ENCODE measurements at places on chromosomes 5 and 9.

DNA sequence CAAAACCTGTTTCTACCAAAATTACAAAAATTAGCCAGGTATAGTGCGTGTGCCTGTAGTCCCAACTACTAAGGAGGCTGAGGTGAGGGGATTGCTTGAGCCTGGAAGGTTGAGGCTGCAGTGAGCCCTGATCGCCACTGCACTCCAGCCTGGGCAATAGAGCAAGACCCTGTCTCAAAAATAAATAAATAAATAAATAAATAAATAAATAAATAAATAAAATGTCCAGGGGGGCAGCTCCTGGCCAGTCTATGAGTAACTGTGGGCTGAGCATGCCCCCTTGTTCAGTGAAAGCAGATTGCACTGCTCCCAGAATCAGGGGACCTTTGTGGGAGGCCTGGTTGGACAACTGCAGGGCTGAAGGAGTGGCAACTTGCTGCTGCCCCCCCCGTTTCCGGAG, 62.7 kb downstream of the PDE6A start:
- no peak for DNase-seq

DNA sequence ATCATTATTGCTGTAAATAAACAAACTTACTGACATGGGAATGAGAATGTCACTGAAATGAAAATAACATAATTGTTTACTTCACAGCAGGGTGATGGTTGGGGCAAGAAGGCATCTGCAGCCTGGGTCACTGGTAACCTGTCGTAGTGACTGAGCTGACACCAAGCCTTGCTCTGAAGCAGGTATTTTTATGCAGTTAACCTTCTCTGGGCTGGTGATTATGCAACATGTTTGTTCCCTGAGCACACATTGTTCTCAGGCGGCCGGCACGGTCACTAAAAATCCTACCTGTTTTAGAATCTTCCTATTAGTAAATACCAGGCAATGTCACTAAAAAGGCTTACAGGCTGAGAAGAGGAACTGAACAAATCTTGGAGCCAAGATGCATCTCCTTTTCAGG, 157.7 kb upstream of the NR3C1 start:
- DNase-seq: no peak

DNA sequence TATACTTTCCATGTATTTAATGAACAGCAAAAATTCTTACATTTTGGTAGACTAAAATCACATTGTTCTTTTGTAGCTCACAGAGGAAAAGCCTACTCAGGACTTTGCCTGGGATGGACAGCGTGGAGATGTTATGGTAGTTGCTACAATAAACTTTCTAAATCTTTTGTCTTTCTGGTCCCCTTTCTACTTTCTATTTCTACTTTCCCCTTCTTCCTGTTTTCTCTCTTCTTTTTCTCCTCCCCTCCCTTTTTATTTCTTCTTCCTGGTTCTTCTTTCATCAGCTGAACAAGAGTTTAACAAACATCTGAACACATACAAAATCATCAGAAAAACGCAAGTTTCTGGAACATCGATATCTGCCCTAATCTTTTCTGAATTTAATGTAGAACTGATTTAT, 15.6 kb upstream of the GDNF start:
- no peak for DNase-seq

GRCh38 chr5:41112486-41113455, 41.6 kb upstream of the MROH2B start:
- DNase-seq: peak; percentile 77

GRCh38 chr5:96896806-96897205, 20.5 kb downstream of the ERAP2 start:
- DNase-seq: no peak

- peak; percentile 61 for DNase-seq
Observed at GRCh38 chr5:111135946-111136345, 43.8 kb downstream of the WDR36 start.

DNA sequence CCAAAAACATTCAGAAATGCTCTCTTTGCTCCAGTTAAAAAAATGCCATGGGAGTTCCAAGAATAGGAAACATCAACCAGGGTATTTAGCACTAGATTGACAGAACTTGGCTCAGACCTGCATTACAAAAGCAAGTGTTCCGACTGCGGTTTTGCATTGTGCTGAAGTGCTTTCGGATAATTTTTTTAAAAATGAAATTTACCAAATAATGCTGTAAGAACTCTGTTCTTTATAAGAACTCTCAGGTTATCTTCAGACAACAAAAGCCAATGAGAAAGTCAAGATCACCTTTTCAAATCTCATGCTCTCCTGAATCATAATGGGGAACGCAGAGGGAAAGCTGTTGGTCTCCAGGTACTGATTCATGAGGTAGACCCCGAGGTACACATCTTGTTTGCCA, 483 bp upstream of the PLPP6 start:
- DNase-seq: no peak

DNA sequence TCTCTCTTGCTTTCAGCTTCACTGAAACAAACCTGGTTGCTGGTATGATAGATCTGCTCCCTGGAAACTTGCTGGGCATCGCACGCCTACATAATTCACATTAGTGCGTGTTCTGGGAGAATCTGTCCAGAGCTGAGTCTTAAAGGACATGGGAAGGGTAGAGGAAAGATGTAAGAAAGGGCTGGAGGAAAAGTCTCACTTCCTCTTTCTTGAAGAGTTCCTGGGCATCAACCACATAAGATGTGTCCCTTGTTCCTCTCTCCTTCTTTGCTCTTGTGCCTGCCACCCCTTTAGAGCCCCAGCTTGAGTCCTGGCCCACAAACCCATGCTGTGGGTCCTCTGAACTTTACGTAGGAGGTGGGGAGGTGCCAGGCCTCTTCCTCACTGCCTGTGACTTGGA, 205.3 kb upstream of the PANK3 start:
- DNase-seq: no peak

DNA sequence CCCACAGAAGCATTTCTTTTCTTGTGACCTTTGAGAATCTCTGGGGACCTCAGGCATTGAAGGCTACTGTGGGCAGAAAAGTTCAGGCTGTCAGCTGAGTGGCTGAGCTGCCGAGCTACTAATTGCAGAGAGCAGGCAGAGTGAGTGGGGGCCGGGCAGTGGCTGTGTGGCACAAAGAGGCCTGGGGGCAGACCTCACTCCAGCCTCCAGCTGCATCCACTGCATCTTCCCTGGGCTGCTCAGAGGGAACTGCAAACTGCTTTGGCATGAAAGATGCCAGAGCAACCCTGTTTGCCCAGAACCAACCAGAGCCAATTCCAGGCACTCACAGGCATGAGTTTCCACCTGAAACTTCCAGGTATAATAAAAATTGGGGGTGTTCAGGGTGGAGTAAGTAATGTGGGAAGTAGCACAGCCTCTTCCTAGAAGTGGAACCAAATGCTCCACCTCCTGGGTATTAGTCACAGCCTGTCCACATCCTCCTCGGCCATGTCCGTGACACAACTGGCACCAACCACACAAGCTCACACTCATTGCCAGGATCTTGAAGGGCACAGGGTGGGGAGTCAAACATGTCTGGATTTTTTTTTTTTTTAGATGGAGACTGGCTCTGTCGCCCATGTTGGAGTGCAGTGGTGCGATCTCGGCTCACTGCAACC, 548.9 kb downstream of the BNC2 start:
- peak; percentile 30 for DNase-seq

DNA sequence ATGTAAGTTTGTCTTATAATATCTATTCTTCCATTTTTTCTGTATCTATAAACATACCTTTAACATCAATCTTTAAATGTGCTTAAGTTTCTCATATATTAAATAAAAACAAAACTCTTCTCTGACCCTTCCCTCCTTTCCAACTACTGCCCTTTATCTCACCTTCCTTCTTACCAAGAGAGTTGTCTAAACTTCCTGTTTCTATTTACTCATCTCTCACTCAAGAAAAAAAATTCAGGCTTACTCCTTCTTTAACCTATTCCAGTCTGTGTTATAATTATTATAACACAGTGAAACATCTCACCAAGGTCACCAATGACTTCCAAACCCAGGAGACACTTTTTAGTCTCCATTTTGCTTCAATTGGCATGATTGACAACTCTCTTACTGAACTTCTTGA, 140.9 kb downstream of the CCDC171 start:
- DNase-seq: no peak

DNA sequence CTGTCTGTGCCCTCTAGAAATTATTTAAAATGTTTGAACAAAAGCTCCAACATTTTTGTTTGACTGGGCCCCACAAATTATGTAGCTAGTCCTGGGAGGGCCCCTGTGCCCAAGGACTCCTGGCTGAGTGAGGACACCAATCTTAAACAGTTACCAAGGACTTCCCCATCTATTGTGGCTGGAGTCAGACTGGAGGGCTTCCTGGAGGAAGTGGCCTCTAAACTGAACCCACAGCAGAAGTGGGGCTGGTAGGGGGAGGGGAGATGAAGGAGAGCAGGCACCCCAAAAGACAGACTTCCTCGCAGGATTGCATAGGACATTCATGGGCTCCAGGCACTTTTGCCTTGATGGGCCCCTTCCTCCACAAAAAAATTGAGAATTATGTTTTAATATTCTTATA, 8.1 kb downstream of the ADAMTS13 start:
- no peak for DNase-seq

- no peak for DNase-seq
Observed at GRCh38 chr5:92923885-92924284, 657.1 kb downstream of the NR2F1-AS1 start.

- no peak for DNase-seq
Observed at GRCh38 chr5:103444333-103445038, 118.1 kb downstream of the NUDT12 start.

DNA sequence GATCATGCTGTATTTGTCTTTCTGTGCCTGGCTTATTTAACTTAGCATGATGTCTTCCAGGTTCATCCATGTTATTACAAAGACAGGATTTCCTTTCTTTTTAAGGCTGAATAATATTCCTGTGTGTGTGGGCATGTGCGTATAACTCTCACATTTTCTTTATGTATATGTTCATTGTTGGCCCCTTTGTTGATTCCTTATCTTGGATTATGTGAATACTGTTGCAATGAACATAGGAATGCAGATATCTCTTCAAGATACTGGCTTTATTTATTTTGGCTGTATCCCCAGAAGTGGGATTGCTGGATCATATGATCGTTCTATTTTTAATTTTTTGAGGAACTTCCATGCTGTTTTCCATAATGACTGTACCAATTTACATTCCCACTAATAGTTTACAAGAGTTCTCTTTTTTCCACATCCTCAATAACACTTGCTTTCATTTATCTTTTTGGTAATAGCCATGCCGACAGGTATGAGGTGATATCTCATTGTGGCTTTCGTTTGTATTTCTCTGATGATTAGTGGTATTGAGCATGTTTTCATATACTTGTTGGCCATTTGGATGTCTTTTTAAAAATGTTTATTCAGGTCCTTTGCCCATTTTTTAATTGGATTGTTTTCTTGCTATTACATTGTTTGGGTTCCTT, 38.0 kb downstream of the CREBRF start:
- DNase-seq: peak; percentile 78

DNA sequence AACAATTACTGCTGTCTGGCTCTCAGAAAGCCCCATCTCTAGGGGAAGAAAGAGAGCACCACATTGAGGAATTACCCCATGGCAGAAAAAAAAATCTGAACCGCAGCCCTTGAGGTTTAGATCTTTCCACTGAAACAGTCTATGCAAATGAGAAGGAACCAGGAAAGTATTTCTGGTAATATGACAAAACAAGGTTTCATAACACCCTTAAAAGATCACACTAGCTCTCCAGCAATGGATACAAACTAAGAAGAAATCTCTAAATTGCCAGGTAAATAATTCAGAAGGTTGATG, 427.1 kb downstream of the PRELID2 start:
- no peak for DNase-seq

- peak; percentile 28 for DNase-seq
Observed at GRCh38 chr5:144173766-144174165, 3.1 kb downstream of the KCTD16 start.

GRCh38 chr9:21317956-21318923, 13.1 kb upstream of the IFNA5 start:
- peak; percentile 49 for DNase-seq

- no peak for DNase-seq
Observed at GRCh38 chr9:124340219-124341069, 74.8 kb downstream of the PSMB7 start.

GRCh38 chr5:153456354-153456753, 34.1 kb upstream of the GRIA1 start:
- DNase-seq: no peak

- DNase-seq: no peak
Observed at GRCh38 chr5:113641715-113642114, 128.2 kb downstream of the YTHDC2 start.

- no peak for DNase-seq
Observed at GRCh38 chr5:179534431-179534830, 15.9 kb upstream of the RUFY1 start.

GRCh38 chr5:83118471-83118870, 41.1 kb downstream of the XRCC4 start:
- DNase-seq: no peak

DNA sequence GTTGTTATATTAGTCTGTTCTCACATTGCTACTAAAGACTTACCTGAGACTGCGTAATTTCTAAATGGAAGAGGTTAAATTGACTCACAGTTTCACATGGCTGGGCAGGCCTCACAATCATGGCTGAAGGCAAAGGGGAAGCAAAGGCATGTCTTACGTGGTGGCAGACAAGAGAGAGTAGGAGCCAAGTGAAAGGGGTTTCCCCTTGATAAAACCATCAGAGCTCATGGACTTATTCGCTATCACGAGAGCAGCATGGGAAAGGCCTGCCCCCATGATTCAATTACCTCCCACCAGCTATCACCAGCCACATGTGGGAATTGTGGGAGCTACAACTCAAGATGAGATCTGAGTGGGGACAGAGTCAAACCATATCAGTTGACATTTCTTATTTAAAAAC, 374.5 kb upstream of the RORB start:
- no peak for DNase-seq

DNA sequence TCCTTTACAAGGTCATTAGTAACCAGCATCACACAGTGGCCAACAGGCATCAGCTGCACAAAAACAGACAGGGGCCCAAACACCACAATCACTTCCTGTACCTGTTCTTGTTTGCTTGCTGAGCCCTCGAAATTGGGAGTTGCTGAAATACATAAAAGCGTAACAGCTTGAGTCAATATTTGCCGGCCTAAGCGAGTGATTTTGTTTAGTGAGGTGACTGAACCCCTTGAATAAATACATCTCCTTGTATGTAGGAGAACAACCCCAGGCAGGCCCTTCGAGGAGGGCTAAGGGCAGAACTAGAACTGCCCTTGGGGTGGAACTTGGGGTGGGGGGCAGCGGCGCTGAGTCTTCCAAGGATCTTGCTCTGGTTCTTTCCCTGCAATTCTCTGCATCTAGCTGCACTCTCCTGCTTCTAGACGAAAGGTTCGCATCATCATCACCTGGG, 502.5 kb downstream of the RASEF start:
- DNase-seq: no peak

- no peak for DNase-seq
Observed at GRCh38 chr5:1855075-1855474, 27.6 kb downstream of the IRX4 start.

DNA sequence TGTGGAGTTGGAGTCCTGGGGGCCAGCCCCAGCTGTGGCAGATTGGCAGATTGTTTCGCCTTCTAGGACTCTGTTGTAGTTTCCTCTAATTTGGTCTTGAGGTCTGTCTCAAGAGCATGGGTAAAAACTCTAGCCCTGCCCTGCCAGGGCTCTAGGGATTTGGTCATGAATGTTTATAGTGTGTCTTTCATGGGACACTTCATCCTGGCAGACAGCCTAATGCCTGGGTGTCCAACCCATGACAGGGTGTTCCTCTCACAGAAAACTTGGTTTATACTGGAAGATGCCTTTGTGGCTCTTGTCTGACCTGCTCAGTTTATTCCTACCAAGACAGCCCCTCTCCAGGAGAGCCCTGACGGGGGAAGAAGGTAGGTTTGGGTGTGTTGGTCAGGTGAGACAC, 45.5 kb downstream of the GALNT12 start:
- no peak for DNase-seq

All from fibroblast of skin of scalp (primary cell).